PC-9 (cell line): ENCODE measurements at places on chromosomes 3 and 15. TPM values are rescaled to one million over a fixed set of nuclear protein-coding genes. Genes with fewer than 3 reads are reported as not detected.

DNA sequence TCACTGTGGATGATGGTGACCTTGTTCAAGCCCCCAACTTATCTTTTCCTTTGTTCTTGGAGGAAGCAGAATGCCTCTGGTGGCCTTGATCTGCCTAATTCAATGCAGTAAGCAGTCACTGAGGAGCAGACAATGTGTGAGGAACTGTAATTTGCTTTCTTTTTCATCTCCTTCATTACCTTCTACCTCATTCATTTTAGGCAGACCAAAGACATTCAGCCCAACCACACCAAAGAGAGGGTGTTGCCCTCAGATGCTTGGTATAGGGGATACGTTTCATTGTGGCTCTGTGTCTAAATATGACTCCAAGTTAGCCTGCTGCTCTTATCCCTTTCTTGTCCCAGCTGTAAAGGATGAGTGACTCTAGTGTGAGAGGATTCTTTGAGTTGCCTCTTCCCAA is 15.3 kb downstream of the EXOSC7 start:
- DNase-seq = no peak

The FETUB gene
- total RNA-seq = not detected in 2 replicates

The FBXO40 gene
- not detected in 2 replicates for total RNA-seq

The ADCY5 gene
- total RNA-seq = 0.24 TPM in 1 of 2 replicates, not detected in the other

- DNase-seq = peak; percentile 47
Observed at GRCh38 chr3:50503504-50504342, at the start of gene CACNA2D2. Gene CACNA2D2, minus strand, starts transcription at chr3:50503634. Its CDS starts 211 bp downstream, at chr3:50503423.

The ADIPOQ gene
- not detected in 2 replicates for total RNA-seq
